ENCODE measurements at places on chromosomes 13 and 19. TPM values are rescaled to one million over a fixed set of nuclear protein-coding genes. Genes with fewer than 3 reads are reported as not detected.

The ADGRE1 gene
- 1.00 TPM for total RNA-seq

The NBEA gene
- 0.08 TPM for total RNA-seq

The ATXN8OS gene
- not detected for total RNA-seq

The LRRC63 gene
- 0.59 TPM for total RNA-seq

The CEACAM21 gene
- total RNA-seq = 9.7 TPM

The PLEKHA4 gene
- 5.4 TPM for total RNA-seq

The KLF12 gene
- total RNA-seq = 16.0 TPM

The C19orf67 gene
- not detected for total RNA-seq
